ENCODE measurements at places on chromosomes 13 and 19. TPM values are rescaled to one million over a fixed set of nuclear protein-coding genes. Genes with fewer than 3 reads are reported as not detected.

The SULT2B1 gene
- total RNA-seq, result not detected

The FFAR2 gene
- not detected for total RNA-seq

The KLK3 gene
- not detected for total RNA-seq

The PDX1 gene
- not detected for total RNA-seq

- no peak overlapping the region for H3K4me3 ChIP-seq
- H3K27ac ChIP-seq, result no peak overlapping the region
- no peaks in the 10 kb centered on the region for H3K27me3 ChIP-seq
- H3K36me3 ChIP-seq, result no peaks in the 10 kb centered on the region
- peaks cover 9% of the 10 kb centered on the region for H3K4me1 ChIP-seq
- DNase-seq, result peak; percentile 80
These were observed 130.2 kb upstream of the SPACA7 start for GRCh38 chr13:112245989-112246388.

DNA sequence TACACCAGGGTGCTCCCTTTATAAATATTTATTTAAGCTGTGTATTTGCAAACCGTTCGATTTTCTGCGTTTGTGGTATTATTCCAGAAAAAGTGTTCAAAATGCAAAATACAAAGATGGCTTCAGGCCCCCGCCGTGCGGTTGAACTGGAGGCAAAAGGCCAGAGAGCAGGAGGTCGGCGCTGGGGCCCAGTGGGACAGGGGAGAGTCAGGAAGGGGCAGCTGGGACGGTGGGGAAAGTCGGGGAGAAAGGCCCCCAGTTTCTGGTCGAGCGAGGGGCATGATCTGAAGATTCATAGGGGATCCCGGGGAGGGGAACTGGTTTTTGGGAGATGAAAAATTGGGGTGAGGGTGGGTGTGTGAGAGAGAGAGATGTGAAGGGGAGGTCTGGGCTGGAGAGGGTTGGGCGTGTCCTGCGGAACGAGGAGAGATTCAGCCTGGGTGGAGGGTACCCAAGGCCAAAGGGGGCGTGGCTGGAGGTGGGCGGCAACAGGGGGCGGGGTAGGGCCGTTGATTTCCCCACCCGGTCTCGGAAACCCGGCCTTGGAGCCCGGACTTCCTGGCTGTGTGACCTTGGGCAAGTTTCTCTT lies 678 bp downstream of the ISOC2 start:
- no peaks in the 10 kb centered on the region for H3K27me3 ChIP-seq
- H3K27ac ChIP-seq, result peak overlapping the region; percentile 94
- H3K4me1 ChIP-seq, result peaks cover 11% of the 10 kb centered on the region
- peak overlapping the region; percentile 95 for H3K4me3 ChIP-seq
- no peaks in the 10 kb centered on the region for H3K36me3 ChIP-seq
- DNase-seq, result peak; percentile 96

- H3K4me3 ChIP-seq, result no peak overlapping the region
- no peak for DNase-seq
- no peaks in the 10 kb centered on the region for H3K27me3 ChIP-seq
- H3K27ac ChIP-seq, result no peak overlapping the region
- no peaks in the 10 kb centered on the region for H3K36me3 ChIP-seq
These were observed 557.6 kb downstream of the GPC6 start for GRCh38 chr13:93784191-93784590.

DNA sequence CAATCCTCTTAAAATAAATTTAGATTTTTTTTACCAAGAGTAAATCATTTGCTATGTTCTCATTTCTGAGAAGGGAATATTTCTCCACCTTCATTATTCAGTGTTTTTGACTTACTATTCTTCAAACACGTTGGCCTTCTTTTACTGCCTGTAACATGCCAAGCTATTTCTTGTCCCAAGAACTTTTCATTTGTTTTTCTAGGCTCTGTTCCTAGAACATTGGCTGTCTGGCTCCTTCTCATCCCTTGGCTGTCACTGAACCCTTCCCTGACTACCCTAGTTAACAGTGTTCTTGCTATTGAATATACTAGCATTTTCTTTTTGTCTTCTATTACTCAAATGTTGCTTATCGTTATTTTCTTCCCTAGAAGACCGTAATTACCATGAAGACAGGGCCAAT lies 248.1 kb downstream of the ITGBL1 start:
- H3K4me1 ChIP-seq, result peaks cover 17% of the 10 kb centered on the region
- no peak overlapping the region for H3K4me3 ChIP-seq
- peak overlapping the region; percentile 64 for H3K27ac ChIP-seq
- DNase-seq, result no peak

DNA sequence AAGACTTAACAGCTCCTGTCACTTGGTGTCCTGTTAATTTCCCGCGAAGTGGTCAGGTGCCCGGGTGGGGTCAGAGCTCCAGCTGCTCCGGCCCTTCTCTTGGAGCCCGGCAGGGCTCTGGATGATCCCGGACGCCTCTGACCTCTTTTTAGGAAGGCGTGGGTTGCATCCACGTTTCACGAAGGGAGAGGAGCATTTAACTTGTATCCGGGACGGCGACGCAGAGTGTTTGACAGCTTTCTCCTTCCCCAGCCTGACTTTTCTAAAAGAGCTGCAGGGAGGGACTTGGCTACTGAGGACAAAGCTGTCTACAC lies 656 bp downstream of the ZNF155 start:
- no peak for DNase-seq
- H3K4me3 ChIP-seq, result peak overlapping the region; percentile 68
- peaks cover 13% of the 10 kb centered on the region for H3K36me3 ChIP-seq

GRCh38 chr13:103961784-103962183 lies 895.6 kb upstream of the SLC10A2 start:
- no peak for DNase-seq
- H3K4me3 ChIP-seq, result no peak overlapping the region
- no peaks in the 10 kb centered on the region for H3K27me3 ChIP-seq
- no peak overlapping the region for H3K27ac ChIP-seq
